ENCODE measurements at places on chromosomes 7 and 10.

- H3K27ac ChIP-seq, result no peak overlapping the region
- H3K27me3 ChIP-seq, result no peaks in the 10 kb centered on the region
- H3K4me1 ChIP-seq, result no peaks in the 10 kb centered on the region
- no peak for DNase-seq
- H3K36me3 ChIP-seq, result peaks cover 2% of the 10 kb centered on the region
Observed at GRCh38 chr10:70715853-70716795, 43.8 kb downstream of the ADAMTS14 start.

DNA sequence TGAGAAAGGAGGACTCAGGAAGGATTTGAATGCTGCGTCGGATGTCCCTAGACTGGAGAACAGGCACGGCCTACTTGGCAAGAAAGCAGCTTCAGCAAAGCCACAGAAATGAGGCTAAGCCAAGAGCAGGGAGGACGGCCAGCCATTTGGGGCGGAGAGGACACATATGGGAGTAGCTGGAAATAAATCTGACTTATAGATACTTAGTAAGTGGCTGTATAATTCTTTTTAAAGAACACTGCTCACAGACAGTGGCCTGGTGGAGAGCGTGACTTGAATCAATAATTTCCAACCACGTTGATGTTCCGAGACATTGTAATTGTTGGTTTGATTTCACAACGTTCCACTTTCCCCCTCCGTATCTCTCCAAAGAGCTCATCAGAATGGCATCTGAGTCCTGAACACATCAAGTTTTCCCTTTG is 67.7 kb upstream of the JCAD start:
- H3K4me1 ChIP-seq, result no peaks in the 10 kb centered on the region
- peaks cover 38% of the 10 kb centered on the region for H3K27me3 ChIP-seq
- no peak overlapping the region for H3K27ac ChIP-seq
- no peak overlapping the region for H3K4me3 ChIP-seq
- no peak for DNase-seq

GRCh38 chr7:128934361-128935341 is 3.1 kb upstream of the IRF5 start:
- H3K27ac ChIP-seq, result no peak overlapping the region
- peaks cover 26% of the 10 kb centered on the region for H3K4me1 ChIP-seq
- no peak overlapping the region for H3K4me3 ChIP-seq

- no peak for DNase-seq
- no peak overlapping the region for H3K4me3 ChIP-seq
- peaks cover 8% of the 10 kb centered on the region for H3K36me3 ChIP-seq
- H3K4me1 ChIP-seq, result no peaks in the 10 kb centered on the region
- H3K27ac ChIP-seq, result no peak overlapping the region
- no peaks in the 10 kb centered on the region for H3K27me3 ChIP-seq
Observed at GRCh38 chr10:21813946-21814345, 189.6 kb downstream of the DNAJC1 start.

DNA sequence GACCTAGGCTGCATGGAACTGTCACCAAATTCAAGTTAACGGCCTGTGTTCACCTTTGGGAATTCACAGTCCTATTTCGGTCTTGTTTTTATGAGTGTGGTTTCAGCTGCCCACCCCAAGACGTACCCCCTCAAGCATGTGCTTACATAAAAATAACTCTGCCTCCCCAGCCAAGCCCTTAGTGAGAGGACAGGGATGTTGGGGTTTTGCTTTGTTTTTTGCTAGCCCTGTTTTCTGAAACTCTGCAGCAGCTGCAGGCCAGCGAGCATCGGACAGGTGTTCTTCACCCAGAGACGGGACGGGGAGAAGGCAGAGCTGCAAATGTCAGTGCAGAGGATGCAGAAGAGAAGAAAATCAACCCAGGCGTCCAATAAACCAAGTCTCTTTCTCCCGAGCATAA is 13.5 kb downstream of the CHST15 start:
- H3K4me1 ChIP-seq, result no peaks in the 10 kb centered on the region
- H3K27ac ChIP-seq, result no peak overlapping the region
- peaks cover 18% of the 10 kb centered on the region for H3K27me3 ChIP-seq
- no peak overlapping the region for H3K4me3 ChIP-seq
- no peaks in the 10 kb centered on the region for H3K36me3 ChIP-seq
- DNase-seq, result no peak

DNA sequence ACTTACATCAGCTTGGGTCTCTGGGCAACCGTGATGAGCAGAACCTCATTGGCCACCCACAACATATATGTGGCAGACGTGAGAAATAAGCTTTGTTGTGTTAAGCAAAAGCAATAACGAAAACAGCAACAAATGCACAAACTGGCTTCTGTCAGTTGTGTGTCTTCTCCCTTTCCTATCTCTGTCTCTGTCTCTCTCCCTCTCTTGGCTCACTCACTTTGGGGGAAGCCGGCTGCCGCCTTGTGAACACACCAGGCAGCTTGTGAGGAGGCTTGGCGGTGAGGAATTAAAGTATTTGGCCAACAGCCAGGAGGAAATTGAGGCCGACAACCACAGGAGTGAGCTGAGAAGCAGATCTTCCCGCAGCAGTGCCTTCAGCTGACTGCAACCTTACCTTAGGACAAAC is 21.9 kb upstream of the CDCA7L start:
- no peaks in the 10 kb centered on the region for H3K36me3 ChIP-seq
- no peak overlapping the region for H3K4me3 ChIP-seq
- no peak overlapping the region for H3K27ac ChIP-seq
- no peak for DNase-seq

GRCh38 chr7:133298080-133298479 is 45.2 kb downstream of the EXOC4 start:
- peaks cover 24% of the 10 kb centered on the region for H3K4me1 ChIP-seq
- no peak overlapping the region for H3K4me3 ChIP-seq
- H3K27ac ChIP-seq, result no peak overlapping the region
- no peaks in the 10 kb centered on the region for H3K27me3 ChIP-seq
- no peaks in the 10 kb centered on the region for H3K36me3 ChIP-seq

GRCh38 chr10:3067859-3068179 is 471 bp downstream of the PFKP start:
- no peak for DNase-seq
- peaks cover 28% of the 10 kb centered on the region for H3K4me1 ChIP-seq
- peak overlapping the region; percentile 73 for H3K27ac ChIP-seq

Measured in central memory CD8-positive, alpha-beta T cell (primary cell).